ENCODE measurements at places on chromosomes 7 and 10. TPM values are rescaled to one million over a fixed set of nuclear protein-coding genes. Genes with fewer than 3 reads are reported as not detected.

Gene TMEM140
- 0.72 TPM for total RNA-seq

DNA sequence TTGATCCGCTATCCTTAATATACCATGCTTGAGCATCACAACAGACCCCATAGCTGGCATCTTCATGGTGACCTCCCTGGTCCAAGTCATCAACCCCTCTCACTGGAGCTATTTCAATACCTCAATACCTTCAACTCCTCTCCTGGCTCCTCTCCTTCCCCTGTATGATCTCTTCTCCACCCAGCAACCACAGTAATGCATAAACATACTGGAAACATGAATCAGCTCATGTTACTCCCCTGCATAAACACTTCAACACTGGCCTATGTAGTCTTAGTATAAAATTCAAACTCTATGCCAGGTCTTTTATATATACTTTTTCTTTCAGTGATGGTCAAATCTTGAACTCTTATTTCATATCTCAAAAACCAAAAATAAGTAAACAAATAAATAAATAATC lies 31.8 kb upstream of the TMEM273 start:
- no peaks in the 10 kb centered on the region for H3K36me3 ChIP-seq
- H3K27me3 ChIP-seq = peaks cover 23% of the 10 kb centered on the region
- peak; percentile 65 for DNase-seq
- peaks cover 2% of the 10 kb centered on the region for H3K4me1 ChIP-seq

DNA sequence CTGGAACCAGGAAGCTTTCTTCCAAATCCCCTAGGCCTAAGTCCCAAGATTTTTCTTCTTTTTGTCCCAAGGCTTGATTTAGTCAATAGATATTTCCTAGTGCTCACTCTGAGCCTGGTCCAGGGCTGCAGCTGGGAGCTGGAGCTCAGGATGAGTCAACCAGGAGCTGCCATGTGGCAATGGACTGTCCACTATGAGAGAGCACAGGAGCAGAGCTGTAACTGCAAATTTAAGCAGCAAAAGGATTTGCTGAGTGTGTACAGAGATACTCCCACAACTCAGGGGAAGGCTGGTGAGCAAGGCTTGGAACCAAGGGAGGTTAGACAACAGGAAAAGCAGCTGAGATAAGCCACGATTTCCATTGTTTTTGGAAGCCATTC lies 92.1 kb upstream of the CXCL12 start:
- H3K36me3 ChIP-seq = no peaks in the 10 kb centered on the region
- peaks cover 2% of the 10 kb centered on the region for H3K27me3 ChIP-seq
- no peak overlapping the region for H3K4me3 ChIP-seq
- DNase-seq = peak; percentile 65

Gene GARIN1A
- total RNA-seq = 0.18 TPM

- peaks cover 24% of the 10 kb centered on the region for H3K4me1 ChIP-seq
- DNase-seq = peak; percentile 34
- peaks cover 4% of the 10 kb centered on the region for H3K36me3 ChIP-seq
- peak overlapping the region; percentile 91 for H3K27ac ChIP-seq
- H3K4me3 ChIP-seq = 0 out of 2 replicates have a peak overlapping the region, but pooled peaks have one; percentile 46
Measured at GRCh38 chr10:103676058-103676785, 179.2 kb downstream of the SH3PXD2A start.

DNA sequence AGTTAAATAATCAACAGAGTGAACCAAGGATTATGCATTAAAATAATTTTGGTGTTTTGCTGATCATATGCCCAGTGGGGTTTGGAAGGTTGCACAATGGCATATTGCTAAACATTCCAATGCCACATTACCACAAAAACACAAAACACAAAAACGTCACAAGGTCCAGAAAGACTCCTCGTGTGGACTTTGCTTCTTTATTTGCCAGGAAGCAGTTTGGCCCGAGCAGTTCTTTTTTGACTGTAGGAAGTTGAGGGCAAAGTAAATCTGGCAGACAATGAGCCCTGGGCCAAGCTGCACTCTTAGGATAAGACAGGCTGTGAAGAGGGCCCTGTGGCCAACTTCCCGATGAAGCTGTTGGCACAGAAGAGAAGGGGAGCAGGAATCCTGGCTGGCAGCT lies 39.2 kb upstream of the SLC35B4 start:
- DNase-seq = no peak
- H3K36me3 ChIP-seq = no peaks in the 10 kb centered on the region
- H3K4me3 ChIP-seq = no peak overlapping the region
- H3K27ac ChIP-seq = no peak overlapping the region
- H3K4me1 ChIP-seq = no peaks in the 10 kb centered on the region

Gene AGAP6
- total RNA-seq = 1.9 TPM

Gene HOXA11
- total RNA-seq = not detected

- H3K36me3 ChIP-seq = no peaks in the 10 kb centered on the region
- peak within 1 kb of the TSS; percentile 79 for H3K4me3 ChIP-seq
- peak within 1 kb of the TSS; percentile 89 for H3K27ac ChIP-seq
- H3K27me3 ChIP-seq = no peaks in the 10 kb centered on the region
Measured at GRCh38 chr7:1458683-1459511, at the start of gene MICALL2. Gene MICALL2, minus strand, starts transcription at chr7:1459470. Its CDS starts 144 bp downstream, at chr7:1459326.

DNA sequence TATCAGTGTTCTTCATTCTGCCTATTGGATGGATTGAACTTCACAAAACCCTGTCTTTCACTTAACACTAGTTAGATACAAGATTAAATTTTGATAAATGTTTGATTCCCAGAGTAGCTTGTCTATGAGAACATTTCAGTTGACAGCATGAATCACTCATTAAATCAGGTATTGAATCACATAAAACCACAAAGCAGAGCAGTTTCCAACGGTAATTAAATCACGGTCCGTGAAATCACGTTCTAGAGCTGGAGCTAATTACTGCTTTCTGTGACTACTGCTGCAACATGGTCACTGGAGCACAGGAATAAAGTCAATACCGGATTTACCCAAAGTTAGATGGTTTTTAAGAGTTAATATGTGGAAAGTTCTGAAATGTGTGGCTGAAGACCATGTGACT lies 257.8 kb upstream of the PCDH15 start:
- H3K36me3 ChIP-seq = no peaks in the 10 kb centered on the region
- no peak for DNase-seq
- no peaks in the 10 kb centered on the region for H3K4me1 ChIP-seq
- H3K27me3 ChIP-seq = no peaks in the 10 kb centered on the region

GRCh38 chr7:4010061-4010605 lies 672.0 kb upstream of the FOXK1 start:
- H3K36me3 ChIP-seq = no peaks in the 10 kb centered on the region
- DNase-seq = no peak
- H3K4me3 ChIP-seq = no peak overlapping the region
- H3K27ac ChIP-seq = no peak overlapping the region
- no peaks in the 10 kb centered on the region for H3K4me1 ChIP-seq
- no peaks in the 10 kb centered on the region for H3K27me3 ChIP-seq
